ENCODE measurements at places on chromosomes 2 and 18. TPM values are rescaled to one million over a fixed set of nuclear protein-coding genes. Genes with fewer than 3 reads are reported as not detected.

GRCh38 chr2:182081602-182082260, 96.1 kb downstream of the PPP1R1C start:
- no peak for DNase-seq

Gene ZSCAN30
- polyA plus RNA-seq, result 39.9 TPM

DNA sequence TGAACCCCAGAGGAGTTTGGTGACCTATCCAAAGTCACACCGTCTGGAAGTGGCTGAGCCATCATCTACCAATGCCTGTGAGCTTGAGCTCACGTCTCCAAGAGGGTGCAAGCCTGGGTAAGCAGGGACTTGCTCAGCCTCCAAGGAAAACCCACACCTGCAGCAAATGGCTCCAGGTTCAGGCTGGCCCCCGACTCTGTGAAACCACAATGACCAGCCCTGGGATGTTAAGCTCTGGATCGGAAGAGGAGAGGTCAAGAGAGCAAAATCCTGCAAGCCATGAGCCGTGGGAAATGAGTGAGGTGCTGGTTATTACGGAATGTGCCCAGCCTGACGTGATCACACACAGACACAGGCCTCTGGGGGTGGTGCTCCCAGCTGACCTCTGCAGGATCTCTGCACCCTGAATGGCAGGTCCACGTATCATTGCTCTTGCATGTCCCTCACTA, 94.1 kb upstream of the OTOS start:
- no peak for DNase-seq

Gene CYTIP
- 1.6 TPM for polyA plus RNA-seq

- DNase-seq, result no peak
Observed at GRCh38 chr2:27736031-27736889, 35.3 kb upstream of the MRPL33 start.

GRCh38 chr2:61377046-61377445, 93.8 kb downstream of the USP34 start:
- DNase-seq, result no peak

DNA sequence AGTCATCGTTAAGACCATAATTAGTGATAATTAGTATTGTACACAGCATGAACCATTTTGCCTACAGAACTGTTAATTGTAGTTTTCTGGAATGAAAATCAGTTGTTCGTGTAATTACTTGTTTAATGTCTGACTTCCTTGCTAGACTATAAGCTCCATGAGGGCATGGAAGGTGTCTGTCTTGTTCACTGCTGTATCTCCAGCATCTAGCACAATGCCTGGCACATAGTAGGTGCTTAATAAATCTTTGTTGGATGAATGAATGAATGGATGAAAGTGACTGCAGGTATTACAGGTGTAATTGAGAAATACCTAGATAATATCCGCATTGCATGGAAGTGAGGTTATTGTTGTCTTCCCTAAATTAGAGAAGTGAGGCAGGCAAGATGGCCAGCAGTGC, 21.8 kb downstream of the C2orf74 start:
- DNase-seq, result no peak

- DNase-seq, result no peak
Observed at GRCh38 chr2:69918401-69918800, 3.5 kb downstream of the MXD1 start.

All from right lung (tissue), 10 donors.